ENCODE measurements at places on chromosomes 5 and 9. TPM values are rescaled to one million over a fixed set of nuclear protein-coding genes. Genes with fewer than 3 reads are reported as not detected.

The FBXO10 gene
- 6.9 TPM for total RNA-seq

The GADD45G gene
- 19.3 TPM for total RNA-seq

The FOXD4 gene
- not detected for total RNA-seq

The TMEM38B gene
- total RNA-seq: 6.1 TPM

The CEMIP2 gene
- total RNA-seq: 218 TPM

The ANKHD1 gene
- total RNA-seq: 173 TPM

The NAIP gene
- 29.0 TPM for total RNA-seq

The PAEP gene
- total RNA-seq: not detected

The SETD9 gene
- total RNA-seq: 5.1 TPM

The KIF12 gene
- not detected for total RNA-seq

The ATP10B gene
- 0.99 TPM for total RNA-seq

The CYLC2 gene
- total RNA-seq: not detected

The TAF11L5 gene
- not detected for total RNA-seq

The SOHLH1 gene
- total RNA-seq: not detected

The IFNA16 gene
- not detected for total RNA-seq

The PCDHGB6 gene
- total RNA-seq: 9.5 TPM

The FBP1 gene
- 3.8 TPM for total RNA-seq

The IRGM gene
- not detected for total RNA-seq

The ARID3C gene
- total RNA-seq: not detected

All from thoracic aorta (tissue), 2 donors.